ENCODE measurements at places on chromosomes 7 and 10.

DNA sequence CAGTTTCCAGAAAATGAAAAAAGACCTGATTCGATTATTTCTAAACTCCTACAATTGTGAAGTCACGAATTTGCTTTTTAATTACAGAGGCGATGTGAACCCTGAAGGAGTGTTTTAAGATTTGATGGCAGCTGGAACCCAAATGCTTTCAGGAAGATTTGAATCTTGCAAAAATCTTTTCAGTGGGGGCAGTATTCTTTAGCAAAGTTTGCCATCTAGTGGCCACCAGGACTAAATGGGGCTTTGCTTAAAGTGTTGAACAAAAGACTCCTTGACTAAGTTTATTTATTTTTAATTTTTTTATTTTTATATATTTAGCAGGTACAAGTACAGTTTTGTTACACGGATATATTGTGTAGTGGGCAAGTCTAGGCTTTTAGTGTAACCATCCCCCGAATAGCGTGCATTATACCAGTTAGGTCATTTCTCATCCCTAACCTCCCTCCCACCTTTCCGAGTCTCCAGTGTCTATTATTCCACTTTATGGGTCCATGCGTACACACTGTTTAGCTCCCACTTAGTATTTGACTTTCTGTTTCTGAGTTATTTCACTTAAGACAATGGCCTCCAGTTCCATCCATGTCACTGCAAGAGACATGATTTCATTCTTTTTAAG, 98.8 kb downstream of the CACNB2 start:
- peak; percentile 63 for DNase-seq

DNA sequence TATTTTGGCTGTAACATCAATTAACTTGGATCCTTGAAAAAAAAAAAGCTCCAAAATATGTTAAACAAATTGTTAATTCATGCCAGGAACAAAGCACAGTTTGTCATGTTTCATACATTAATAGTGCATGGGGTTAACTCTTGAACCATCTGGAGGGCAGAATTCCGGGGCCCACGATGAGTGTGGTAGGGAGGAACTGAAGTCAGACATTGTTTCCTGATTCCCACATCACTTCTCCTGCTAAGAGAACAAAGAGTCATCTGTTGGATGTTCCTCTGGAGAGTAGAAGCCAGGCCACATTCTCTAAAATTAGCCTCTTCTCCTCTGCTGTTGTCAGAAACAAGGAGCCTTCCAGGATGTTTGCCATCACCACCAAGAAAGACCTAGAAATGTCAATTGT, 54.6 kb downstream of the TMEM178B start:
- no peak for DNase-seq

- no peak for DNase-seq
These were observed 13.5 kb upstream of the CSGALNACT2 start for GRCh38 chr10:43124574-43125273.

DNA sequence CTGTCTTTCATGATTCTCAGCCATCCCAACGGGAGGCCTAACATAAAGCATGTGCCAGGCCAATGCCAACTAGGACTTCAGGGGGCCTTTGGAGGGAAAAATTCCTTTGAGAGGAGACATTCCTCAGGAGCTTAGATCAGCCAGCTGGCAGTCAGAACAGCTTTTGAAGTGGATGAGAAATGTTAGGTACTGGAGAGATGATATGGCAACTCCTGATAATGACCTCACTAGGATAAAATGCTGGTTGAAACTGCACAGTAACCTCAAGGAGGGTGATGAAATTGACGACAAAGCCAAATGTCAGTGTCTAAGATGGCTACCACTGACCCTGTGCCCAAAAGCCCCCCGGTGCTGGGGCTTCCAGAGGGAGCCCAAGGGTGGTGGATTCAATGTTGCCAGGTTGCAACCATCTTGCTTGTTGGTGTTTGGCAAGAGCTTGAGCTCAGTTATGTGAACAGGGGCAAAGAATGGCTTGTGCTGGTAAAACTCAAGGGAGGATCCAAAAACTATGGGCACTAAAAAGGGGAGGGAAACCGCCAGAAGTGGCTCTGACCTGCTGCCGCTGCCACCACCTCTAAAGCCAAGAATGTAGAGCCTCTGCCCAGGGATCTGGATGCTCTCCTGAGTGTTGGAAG, 121.2 kb downstream of the UBE2H start:
- peak; percentile 49 for DNase-seq

DNA sequence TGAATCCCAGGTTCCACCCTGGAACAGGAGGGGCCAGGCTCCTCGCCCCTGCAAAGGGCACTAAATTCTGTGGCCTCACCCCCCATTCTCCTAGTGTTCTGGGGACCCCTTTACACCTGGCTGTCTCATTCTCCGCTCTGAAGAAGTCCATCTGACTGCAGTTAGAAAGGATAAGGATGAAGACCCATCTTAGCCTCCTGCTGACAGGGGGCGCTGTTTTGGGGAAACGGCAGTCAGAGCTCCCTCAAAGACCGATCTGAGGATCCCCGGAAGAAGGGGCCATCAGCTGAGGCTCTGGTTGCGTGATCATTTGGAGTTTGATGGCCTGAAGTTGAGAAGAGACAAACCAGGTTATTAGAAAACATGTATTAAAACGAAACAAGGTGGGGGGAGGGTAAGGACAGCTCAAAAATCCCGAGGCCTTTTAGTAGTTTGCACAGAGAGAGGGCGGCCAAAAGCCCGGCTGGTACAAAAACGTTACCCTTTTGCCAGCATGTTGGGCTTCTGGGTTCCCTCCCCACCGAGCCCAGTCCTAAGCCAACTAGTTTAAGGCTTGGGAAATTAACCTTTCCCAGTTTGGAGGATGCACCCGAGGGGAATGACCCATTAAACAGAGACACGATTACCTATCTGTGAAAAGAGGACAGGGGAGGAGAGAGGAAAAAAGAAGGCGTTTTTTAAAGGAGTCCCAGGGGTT, 102.8 kb downstream of the CHN2 start:
- DNase-seq, result peak; percentile 49

DNA sequence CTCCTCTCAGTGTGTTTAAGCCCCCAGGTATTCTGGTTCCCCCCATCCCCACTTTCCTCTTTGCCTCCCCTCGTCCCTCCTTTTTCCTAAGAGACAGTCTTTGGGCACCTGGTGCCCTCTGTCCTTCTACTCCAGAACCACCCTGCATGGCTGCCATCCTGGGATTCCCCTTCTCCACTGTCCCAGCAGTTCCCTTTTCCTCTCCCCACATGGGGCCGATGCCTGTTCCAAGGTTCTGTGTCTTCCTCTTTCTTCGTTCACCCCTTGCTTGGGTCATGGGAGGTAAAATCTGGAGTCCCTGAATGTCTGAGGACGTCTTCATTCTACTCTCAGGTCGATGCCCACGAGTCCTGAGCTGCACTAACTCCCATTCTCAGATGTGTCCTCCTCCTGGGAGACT, 120.8 kb downstream of the TAX1BP1 start:
- no peak for DNase-seq

- no peak for DNase-seq
These were observed 14.1 kb downstream of the CUL1 start for GRCh38 chr7:148712678-148713329.

DNA sequence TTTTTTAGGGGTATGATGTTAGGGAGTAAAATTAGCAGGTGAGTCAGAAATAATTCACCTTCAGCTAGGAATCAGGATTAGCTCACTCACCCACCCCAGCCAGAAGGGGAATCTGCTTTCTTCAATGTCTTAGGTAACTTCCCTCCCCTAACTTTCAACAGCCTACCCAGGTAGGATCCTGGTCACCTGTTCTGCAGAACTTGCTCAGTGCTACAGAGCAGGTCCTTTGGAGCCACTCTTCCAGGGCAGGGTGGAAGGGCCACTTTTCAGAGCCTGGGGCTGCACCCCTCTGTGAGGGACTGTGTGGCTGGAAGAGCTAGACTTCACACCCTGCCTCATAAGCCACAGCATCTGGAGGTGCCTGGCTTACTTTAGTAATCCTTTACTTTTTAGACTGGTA, 58.1 kb downstream of the SHH start:
- no peak for DNase-seq

DNA sequence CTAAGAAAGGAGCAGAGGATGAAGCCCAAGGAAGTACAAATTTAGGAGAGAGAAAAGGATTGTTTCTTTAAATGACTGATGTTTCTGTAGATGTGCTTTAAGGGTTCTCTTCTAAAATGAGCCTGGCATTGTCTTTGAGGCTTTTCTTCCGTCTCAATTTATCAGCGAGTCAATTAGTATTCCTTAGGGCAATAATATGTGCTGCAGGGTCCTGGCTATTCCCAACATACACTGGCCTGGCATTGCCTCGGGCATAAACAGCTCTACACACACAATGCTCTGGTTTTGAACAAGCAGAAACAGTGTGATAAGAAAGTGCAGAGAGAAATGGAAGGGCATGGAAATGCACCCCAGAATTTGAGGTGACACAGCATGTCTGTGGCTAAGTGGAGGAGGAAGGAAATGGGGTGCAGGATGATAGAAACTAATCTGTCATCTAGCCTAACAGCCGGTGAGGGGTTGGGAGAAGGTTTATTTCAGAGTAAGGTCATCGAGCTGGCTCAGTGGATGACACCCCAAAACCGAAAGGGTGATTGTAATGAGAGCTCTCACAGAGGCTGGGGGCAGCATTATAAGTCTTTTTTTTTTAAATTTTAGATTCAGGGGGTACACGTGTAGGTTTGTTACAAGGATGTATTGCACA, 67.5 kb upstream of the ARHGAP21 start:
- no peak for DNase-seq

DNA sequence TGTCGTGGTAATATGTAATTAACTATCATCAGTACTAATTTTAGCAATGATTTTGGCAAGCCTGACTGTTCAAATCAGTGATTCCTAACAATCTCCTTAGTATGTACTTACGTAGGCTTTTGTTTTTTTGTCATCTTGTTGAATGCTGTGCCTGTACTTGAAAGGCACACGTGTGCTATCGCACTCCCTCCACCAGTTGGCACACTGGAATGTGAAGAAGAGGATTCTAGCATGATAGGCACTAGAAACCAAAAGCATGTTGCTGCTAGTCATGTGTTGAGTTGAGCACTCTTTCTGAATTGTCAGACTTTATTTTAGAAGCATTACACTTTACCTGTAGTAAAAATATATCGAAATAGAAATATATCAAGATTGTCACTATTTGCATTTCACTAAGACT, 59.1 kb downstream of the TASOR2 start:
- no peak for DNase-seq

DNA sequence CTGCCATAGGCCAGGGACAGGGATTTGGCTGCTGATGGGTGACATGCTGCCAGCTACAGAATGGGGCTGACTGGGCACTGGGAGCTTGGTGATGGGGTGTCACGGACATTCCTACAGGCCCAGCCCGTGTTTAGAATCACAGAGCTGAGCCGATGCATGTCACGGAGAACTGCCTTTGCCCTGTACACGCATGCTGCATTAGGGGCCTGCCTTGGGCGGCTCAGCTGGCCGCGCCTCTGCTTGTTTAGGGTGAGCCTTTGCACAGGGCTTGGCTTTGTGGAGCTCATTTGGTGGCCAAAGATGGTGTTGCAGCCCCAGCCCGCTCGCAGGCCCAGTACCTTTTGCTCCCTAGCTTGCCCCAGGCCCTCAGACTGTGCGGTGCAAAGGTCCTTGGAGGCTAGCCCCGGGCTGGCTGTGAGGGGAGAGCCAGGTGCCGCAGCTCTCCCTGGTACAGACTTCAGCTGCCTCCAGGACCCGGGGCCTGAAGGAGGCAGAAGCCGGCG, 108.4 kb upstream of the BTBD16 start:
- DNase-seq, result no peak

Data from DMS53 (cell line).